Urinary bladder (tissue), 4 donors: ENCODE measurements at places on chromosomes 4 and X. TPM values are rescaled to one million over a fixed set of nuclear protein-coding genes. Genes with fewer than 3 reads are reported as not detected.

TASL gene
- polyA plus RNA-seq, result 0.48 TPM

DNA sequence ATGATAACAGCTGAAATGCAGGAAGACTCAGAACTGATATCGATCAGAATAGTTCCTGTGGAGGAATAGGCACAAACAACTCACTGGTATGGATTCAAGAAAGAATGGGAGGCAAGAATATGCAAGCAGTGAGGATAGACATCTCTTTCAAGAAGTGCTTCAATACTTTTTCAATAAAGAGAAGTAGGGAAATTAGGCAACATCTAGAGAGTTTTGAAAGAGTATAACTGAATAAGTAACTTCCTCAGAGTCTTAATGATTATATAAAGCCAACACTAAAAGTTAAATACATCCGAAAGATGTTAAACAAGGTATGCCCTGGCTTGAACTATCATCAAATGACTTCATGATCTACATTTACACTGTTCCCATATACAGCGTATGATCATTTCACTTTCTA lies 1443.0 kb downstream of the PCDH7 start:
- no peak for DNase-seq

DNA sequence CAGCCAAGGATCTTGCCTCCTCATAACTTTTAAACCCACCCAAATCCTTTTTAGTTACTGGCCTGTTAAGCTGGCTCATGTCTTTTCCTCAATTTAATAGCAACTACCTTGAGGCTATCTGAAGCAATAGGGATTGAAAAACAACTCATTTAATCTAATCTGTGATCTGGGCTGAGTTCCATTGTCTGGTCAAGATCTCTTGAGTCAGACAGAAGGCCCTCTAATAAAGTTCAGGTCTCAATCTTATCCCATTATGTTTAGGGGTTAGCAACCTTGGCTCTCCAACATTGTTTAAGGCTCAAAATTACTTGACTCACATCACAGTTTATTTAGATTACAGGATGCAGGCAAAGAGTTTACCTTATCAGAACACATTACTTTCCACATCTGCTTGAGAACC lies 436.1 kb downstream of the ANKRD50 start:
- DNase-seq, result no peak

SPANXD gene
- polyA plus RNA-seq, result not detected

DNA sequence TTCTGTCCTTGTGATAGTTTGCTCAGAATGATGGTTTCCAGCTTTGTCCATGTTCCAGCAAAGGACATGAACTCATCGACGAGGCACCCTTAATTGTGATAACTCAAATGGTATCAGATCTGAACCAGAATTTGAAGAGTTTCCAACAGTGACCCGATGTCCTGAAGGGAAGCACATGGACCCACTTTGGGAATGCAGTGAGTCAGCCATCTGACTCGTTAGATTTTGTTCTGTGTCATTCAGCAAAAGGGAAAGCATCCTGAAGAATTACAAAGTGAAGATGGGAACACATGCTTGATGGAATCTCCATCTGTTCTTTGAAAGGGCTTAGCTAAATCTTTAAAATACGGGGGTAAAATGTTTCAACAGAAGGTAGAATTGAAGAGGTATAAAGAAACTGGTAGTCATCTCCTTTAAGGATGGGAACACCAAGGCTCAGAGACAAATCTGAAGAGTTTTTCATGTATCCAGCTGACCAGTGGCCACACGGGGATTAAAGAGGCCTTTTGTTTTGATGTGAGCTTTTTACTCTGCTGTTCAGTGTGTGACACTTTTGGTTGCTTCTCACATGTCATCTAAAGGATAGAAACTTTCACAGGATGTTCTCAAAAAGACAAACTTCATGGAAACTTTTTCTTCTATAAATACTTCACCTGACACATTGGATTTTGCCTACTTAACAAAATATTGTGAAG lies 393.8 kb downstream of the INPP4B start:
- DNase-seq, result no peak

DNA sequence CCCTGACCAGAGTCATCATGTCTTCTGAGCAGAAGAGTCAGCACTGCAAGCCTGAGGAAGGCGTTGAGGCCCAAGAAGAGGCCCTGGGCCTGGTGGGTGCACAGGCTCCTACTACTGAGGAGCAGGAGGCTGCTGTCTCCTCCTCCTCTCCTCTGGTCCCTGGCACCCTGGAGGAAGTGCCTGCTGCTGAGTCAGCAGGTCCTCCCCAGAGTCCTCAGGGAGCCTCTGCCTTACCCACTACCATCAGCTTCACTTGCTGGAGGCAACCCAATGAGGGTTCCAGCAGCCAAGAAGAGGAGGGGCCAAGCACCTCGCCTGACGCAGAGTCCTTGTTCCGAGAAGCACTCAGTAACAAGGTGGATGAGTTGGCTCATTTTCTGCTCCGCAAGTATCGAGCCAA lies 11.0 kb downstream of the MAGEA4 start:
- DNase-seq, result no peak

PLK4 gene
- polyA plus RNA-seq, result 1.5 TPM

GRCh38 chrX:44997282-44997812 lies 124.4 kb downstream of the KDM6A start:
- no peak for DNase-seq

GRCh38 chrX:71958281-71958675 lies 47.6 kb downstream of the NHSL2 start:
- DNase-seq, result no peak

- DNase-seq, result no peak
Measured at GRCh38 chr4:130486186-130486585, 1390.2 kb downstream of the C4orf33 start.

ARL9 gene
- 0.23 TPM for polyA plus RNA-seq

DNA sequence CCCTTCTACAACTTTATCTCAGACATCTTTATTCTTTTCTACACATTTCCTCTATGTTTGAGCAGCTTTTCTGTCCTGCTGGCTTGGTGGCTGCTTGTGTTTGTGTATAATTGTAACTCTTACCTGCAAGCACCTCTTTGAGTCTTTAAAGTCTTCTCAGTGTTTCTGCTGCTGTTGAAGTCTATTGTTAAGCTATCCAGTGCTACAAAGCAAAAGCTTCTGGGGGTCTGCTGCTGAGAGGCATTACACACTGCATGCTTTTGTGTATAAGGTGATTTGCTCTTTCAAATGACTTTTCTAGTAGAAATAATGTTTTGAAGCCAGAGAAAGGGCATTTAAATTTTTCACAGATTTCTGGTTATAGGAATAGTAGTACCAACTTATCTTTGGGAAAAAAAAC lies 241.8 kb downstream of the DTHD1 start:
- no peak for DNase-seq

DNA sequence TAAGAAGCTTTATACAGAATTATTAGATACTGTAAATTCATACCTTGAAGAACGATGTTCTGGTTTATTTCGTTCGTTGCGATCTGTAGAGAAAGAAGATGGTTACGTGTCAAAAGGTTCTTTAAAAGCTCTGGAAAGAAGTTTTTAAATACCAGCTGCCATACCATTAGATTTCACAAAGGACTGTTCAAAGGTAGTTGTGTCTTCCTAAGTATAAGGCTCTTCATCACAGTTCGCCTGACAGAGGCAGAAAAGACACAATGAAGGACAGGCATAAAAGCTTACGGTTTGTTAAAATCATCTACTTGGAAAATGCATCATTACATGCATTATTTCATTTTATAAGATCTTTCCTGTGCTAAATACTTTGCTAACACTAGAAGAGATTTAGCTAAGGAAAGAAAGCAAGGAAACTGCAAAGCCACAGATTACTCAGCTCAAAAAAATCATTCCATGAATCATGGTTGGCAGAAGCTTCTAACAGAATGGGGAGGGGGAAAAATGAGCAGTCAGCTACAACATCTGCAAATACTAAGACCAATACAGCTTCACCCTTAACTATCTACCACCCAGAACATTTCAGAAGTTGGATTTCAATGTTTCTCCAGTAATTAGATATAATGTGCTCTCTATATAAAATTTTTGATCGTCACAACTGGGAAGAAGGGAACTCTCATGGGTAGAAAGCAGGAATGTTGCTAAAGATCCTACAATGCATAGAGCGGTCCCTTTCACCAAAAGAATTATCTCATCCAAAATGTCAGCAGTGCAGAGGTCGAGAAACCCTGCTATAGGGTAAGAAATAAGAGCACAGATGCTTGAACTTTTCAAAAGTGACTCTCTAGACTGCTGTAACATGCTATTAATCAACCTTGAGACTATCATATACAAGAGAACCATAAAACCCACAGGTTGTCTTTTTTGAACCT lies 50.7 kb upstream of the PRSS48 start:
- DNase-seq, result no peak

RADX gene
- 1.3 TPM for polyA plus RNA-seq
